Mucosa of gallbladder (tissue), 1 donor: ENCODE measurements at places on chromosomes 3 and 15. TPM values are rescaled to one million over a fixed set of nuclear protein-coding genes. Genes with fewer than 3 reads are reported as not detected.

TRAT1 gene
- 0.78 TPM for total RNA-seq

RTP4 gene
- 5.4 TPM for total RNA-seq

SNTN gene
- total RNA-seq: not detected

TUSC7 gene
- total RNA-seq: not detected

LAMB2 gene
- 733 TPM for total RNA-seq

RASGRF1 gene
- total RNA-seq: 0.32 TPM

GATA2 gene
- total RNA-seq: 22.8 TPM

CLDN18 gene
- 6.7 TPM for total RNA-seq

CCR3 gene
- not detected for total RNA-seq

ITGA11 gene
- 2.6 TPM for total RNA-seq

CHRM5 gene
- total RNA-seq: not detected

ATP2B2 gene
- 0.09 TPM for total RNA-seq

EPHB3 gene
- 10.2 TPM for total RNA-seq

PYGO1 gene
- total RNA-seq: 7.7 TPM

SEMA5B gene
- total RNA-seq: 1.7 TPM

DOCK3 gene
- total RNA-seq: 1.3 TPM

C3orf20 gene
- not detected for total RNA-seq

GCNT3 gene
- total RNA-seq: 72.3 TPM

ADAMTS7 gene
- 13.8 TPM for total RNA-seq

CTXN2 gene
- 0.06 TPM for total RNA-seq

SLC38A3 gene
- total RNA-seq: 2.2 TPM

DNAJA4 gene
- total RNA-seq: 36.9 TPM

SNX22 gene
- total RNA-seq: 1.0 TPM

KBTBD13 gene
- total RNA-seq: not detected

FAM81A gene
- 2.8 TPM for total RNA-seq

GOLGA8O gene
- 1.4 TPM for total RNA-seq

HRH1 gene
- total RNA-seq: 5.6 TPM
